Activated naive CD8-positive, alpha-beta T cell treated with anti-CD3 and anti-CD28 coated beads for 36 hours (primary cell): ENCODE measurements at places on chromosomes 3 and 15. TPM values are rescaled to one million over a fixed set of nuclear protein-coding genes. Genes with fewer than 3 reads are reported as not detected.

Gene TMEM212
- total RNA-seq: not detected

Gene SPRED1
- total RNA-seq: 3.2 TPM

Gene SI
- total RNA-seq: not detected

Gene TAGLN3
- total RNA-seq: 0.48 TPM

Gene ATP13A5
- total RNA-seq: not detected

Gene CPA3
- not detected for total RNA-seq

Gene CX3CR1
- 0.08 TPM for total RNA-seq

Gene DPH6
- 9.8 TPM for total RNA-seq

Gene SAMMSON
- not detected for total RNA-seq
